T-helper 17 cell (primary cell): ENCODE measurements at places on chromosomes 7 and 10. TPM values are rescaled to one million over a fixed set of nuclear protein-coding genes. Genes with fewer than 3 reads are reported as not detected.

AGR2 gene
- total RNA-seq = not detected

INMT gene
- total RNA-seq = 0.65 TPM

GRID2IP gene
- total RNA-seq = 0.18 TPM

ABLIM1 gene
- 184 TPM for total RNA-seq

SPDYE11 gene
- not detected for total RNA-seq

MBL2 gene
- total RNA-seq = not detected

SEPHS1 gene
- 20.2 TPM for total RNA-seq

GATA3 gene
- 91.9 TPM for total RNA-seq

SHLD2 gene
- total RNA-seq = 31.3 TPM

MSMB gene
- total RNA-seq = not detected

BTBD16 gene
- not detected for total RNA-seq

C1QL3 gene
- total RNA-seq = not detected

SPDYE9 gene
- not detected for total RNA-seq

NPS gene
- not detected for total RNA-seq

TMEM184A gene
- total RNA-seq = not detected

PNLIPRP3 gene
- total RNA-seq = not detected

IL2RA gene
- total RNA-seq = 59.2 TPM

FGL2 gene
- total RNA-seq = 5.1 TPM

KEL gene
- 0.52 TPM for total RNA-seq

EXOSC1 gene
- total RNA-seq = 38.6 TPM

C10orf71 gene
- total RNA-seq = not detected

FAM237B gene
- not detected for total RNA-seq
